Right renal pelvis (tissue), 4 donors: ENCODE measurements at places on chromosomes 12 and 14.

- no peak for DNase-seq
Measured at GRCh38 chr12:28079539-28079938, 107.0 kb upstream of the PTHLH start.

DNA sequence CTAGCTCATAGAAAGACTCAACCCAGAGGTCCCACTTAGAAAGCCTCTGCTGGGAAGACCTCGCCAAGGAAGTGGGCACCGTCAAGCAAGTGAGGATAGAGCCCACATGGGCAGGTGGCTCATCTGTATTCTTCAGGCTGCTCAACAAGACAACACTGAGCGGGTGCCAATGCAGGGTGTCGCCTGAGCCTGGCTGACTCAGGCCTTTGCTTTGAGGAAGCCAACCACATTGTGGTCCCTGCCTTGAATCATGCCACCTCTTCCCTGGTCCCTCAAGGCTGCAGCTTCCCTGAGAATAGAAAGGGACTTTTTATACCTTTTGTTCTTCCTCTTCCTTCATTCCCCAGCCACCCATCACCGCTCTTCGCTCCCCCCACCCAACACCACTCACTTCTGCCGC lies 2.1 kb upstream of the RNASE13 start:
- DNase-seq: no peak

- no peak for DNase-seq
Measured at GRCh38 chr14:89624500-89625156, 207.6 kb upstream of the FOXN3 start.

DNA sequence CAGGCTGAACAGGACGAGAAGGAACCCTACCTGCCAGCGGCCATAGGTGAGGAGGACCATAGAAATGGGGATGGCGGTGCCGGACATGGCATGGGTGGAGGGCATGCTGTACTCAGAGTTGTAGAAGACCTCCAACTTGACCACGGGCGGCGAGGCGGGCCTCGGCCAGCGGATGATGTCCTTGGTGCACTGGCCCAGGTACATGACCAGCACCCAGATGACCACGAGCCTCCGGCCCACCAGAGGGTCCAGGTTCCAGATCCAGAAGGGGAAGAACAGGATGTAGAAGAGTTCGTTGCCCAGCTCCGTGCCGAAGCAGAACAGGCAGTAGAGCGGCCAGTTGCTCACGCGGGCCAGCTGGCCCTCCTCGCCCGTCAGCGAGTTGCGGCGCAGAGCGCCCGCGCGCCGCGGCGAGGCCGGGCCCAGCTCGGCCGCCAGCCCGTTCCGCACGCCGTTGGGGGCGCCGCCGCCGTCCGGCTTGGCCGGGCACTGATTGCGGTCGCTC lies 582 bp downstream of the SGPP1 start:
- peak; percentile 39 for DNase-seq

DNA sequence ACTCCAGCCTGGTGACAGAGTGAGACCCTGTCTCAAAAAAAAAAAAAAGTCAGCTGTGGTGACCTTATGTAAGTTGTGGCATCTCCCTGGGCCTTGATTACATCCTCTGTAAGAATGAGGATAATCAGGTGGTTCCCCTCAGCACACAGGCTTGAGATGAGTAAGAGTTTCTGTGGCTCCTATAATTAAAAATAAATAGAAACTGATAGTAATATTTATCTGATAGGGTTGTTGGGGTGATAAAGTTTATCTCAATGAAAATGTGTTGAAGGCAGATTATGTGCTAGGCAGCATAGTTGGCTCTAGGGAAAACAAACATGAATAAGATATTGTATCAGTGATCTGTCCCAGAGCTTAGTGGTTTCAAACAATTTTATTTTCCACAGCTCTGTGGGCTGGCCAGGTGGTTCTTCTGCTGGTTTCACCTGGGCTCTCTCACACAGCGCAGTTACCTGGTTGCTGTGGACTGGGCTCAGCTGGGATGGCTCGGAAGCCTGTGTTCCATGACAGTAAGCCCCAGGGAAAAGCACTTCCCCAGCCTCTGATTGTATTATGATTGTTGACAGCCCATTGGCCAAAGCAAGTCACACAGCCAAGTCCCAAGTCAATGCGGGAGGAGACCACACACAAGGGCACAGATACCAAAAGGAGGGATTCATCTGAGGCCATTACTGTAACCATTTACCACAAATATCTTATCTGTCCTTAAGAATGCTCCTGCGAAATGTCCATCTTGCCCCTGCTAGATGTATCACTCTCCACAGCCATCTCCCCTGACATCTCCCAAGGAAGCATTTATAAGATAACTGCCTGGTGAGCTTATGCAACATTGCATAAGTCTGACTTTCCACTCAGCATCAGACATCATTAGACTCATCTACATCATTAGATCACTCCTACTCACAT lies 151.7 kb downstream of the NUAK1 start:
- no peak for DNase-seq

DNA sequence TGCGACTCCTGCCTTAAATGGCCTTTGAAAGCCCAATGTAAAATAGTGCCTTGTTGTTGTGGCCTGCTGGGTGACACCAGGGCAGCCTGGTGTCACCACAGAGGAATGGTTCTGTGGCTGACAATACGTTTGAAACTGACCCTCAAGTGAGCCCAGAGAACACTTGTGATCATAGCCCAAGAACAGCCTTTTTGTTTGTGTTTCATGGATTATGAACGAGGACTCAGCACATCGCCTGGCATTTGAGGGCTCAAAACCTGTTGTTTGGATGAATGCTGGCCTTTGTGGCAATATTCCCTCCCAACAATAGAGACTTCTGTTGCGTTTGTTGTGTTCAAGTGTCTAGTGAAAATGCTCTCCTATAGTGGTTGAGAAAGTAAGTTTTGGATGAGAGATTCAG lies 48.5 kb downstream of the TSPAN9 start:
- no peak for DNase-seq

- DNase-seq: no peak
Measured at GRCh38 chr12:68978678-68979077, 45.7 kb upstream of the CPM start.

DNA sequence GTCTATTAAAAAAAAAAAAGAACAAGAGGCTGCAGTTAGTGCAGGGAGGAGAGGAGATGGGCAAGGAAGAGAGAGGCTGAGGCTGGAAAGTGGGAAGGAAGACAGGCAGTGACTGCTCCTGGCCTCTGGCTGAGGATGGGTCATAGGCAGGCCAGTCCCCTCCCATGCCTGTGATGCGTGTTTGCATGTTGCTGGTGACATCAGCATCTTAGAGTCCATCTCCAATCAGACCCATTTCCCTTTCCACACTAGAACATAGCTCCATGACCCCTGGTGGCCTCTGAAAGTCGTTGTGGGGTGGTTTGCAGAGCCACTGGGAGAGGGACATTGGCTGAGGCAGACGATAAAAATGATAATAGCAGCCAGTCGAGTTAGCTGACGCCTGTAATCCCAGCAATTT lies 132.9 kb downstream of the PTPN11 start:
- no peak for DNase-seq

DNA sequence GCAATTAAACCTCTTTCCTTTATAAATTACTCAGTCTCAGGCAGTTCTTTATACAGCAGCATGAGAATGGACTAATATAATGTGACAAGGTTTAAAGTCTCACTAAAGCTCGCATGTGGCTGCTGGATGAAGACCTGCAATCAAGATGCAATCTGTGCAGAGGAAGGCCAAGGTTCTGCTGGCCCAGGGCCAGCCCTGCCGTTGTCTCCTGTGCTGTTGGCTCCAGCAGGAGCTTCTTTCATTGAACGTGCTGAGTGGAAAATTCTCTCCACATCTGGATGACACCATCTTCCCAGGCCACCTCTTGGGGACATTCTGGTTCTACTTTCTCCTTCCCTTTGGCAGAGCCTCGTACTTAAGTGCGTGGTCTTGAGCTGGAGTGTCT lies 742.2 kb downstream of the VRK1 start:
- DNase-seq: no peak

DNA sequence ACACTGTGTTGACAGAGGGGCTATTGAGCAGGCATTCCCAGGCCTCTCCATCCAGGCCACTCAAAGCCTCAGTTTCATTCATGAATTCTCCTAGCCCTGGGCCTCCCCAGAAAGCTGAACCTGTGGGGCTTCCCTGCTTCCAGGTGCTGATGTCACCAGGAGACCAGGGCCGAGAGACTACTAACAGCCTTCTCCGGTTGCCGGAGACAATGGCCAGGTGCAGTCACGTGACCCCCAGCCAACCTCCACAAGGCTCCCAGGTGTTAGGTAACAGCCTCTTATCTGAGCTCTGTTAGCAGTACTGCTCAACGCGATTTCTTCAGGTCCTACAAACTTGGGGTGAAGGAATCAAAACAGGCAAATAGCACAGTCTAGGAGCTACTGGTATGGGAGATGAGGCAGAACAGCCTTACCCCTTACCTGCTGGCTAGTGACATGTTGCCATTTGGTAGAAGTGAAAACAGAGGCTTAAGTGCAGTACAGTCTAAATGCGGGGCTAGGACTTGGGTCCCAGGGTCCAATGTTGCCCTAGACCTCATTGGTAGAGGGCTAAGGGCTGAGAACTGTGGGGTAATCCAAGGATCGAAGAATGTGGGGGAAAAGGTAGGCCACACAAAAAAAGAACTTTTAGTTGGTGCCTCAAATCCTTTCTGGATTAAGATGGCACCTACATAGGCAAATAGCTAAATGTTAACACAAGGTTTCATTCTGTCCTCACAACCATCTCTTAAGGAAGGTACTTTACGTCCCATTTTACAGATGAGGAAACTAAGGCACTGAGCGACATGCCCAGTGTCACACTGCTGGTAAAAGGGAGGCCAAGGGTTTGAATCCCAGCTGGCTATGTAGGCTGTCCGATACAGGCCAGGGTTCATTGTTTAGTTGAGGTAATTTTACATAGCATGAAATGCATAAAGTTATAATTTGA lies 3.8 kb downstream of the CCDC88C start:
- DNase-seq: no peak

DNA sequence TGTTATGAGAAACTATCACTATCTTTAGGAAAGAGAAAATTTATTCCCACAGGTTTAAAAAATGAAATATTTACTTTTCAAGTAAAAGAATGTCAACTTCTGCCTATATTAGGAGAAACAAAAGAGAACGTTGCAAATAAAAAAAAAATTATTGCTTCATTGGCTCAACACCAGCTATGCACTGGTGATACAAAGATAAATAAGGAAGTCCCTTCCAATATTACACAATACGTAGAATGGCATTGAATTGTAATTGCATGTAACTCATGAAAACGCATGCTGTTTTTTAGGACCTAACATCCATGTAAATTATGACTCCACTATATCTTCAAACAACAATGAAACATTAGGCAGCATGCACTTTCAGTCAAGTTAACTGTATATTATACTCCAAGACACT lies 56.4 kb upstream of the RERGL start:
- no peak for DNase-seq

- DNase-seq: no peak
Measured at GRCh38 chr14:29712601-29713000, 215.0 kb downstream of the PRKD1 start.

GRCh38 chr12:111196532-111196931 lies 172.4 kb downstream of the PHETA1 start:
- DNase-seq: no peak

DNA sequence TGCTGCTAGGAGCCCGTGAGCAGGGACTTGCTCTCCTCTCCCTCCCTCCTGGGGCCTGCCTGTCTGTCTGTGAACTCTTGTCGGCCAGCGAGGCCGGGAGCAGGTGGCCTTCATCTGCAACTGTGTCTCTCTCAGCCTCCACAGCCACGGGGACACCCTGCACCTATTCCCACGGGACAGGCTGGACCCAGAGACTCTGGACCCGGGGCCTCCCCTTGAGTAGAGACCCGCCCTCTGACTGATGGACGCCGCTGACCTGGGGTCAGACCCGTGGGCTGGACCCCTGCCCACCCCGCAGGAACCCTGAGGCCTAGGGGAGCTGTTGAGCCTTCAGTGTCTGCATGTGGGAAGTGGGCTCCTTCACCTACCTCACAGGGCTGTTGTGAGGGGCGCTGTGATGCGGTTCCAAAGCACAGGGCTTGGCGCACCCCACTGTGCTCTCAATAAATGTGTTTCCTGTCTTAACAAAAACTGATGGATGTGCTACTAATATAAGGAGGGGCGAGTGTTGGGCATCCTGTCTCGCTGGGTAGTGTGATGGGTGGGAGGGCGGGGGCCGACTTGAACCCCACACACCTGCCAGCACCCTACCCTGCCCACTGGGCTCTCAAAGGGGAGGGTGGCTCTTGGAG lies 34.8 kb downstream of the MEG3 start:
- DNase-seq: no peak

DNA sequence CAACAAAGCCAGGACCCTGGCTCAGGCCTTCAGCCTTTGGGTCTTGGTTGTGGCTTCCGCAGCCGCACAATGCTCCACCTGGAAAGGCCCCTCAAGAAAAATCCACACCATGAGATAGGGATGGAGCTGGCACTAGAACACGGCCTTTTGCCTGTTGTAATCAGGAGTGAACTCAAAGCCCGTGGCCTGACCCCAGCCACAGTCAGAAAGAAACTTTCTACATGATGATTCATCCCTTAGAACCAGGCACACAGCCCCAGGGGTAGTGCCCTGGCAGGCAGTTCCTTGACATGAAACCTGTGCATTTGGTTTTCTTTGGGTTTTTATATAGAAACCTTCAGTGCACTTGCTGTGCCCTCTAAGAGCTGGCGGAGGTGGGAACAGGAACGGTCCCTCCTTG lies 5.1 kb downstream of the CLMN start:
- DNase-seq: no peak

DNA sequence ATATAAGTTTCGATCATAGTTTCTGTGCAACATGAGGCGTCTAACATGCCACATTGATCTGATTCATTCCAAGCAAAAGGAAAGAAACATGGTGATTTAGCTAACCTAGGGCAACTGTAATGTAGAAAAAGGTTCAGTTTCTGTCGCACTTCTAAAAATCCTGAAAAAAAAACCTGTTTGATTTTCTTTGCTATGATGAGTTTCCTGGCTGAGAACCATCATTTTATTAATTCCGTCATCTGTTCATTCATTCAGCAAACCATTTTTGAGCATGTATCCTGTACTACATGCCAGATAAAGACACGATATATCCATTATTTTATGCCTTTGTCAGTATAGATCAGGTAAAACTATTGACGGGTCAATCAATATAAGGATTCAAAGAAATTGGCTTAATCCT lies 932.6 kb downstream of the GALC start:
- DNase-seq: no peak

GRCh38 chr14:39091716-39092115 lies 11.3 kb downstream of the SEC23A start:
- no peak for DNase-seq

DNA sequence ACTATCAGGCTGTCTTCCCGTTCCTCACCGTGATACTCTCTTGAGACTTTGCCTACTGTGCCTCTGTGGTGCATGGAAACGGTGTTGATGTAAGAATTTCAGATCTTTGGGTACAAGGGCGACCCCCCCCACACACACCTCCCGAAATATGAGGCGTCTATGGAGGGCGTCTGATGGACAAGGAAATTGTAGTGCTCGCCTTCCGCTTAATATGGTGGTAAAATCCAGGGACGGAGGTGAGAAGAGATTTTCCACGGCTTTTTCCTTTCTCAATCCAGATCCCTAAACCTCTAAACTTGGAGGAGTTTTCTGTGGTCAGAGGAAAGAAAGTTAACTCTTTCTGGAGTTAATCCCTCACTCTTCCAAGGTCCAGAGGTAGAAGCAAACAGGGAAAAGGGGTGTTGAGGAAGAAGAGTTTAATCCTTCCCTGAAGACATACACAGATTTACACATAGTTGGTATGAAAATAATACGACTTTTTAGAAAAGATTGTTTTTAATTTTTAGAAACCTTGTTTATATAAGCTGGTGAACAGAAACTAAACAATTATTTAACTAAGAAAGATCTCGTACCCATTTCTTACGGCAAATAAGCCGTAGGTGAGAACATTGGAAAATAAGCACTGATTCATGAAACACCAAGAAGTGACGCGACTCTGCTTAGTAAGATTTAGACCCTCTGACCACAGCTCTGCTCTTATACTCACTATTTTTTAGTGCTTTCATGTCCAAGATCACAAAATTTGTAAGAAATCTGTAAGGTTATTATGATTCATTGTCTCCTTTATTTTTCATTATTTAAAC lies 23.1 kb upstream of the RNASE12 start:
- DNase-seq: no peak
